ENCODE measurements at places on chromosomes 16 and 17. TPM values are rescaled to one million over a fixed set of nuclear protein-coding genes. Genes with fewer than 3 reads are reported as not detected.

Gene CHST6
- 0.09 TPM for total RNA-seq

Gene MYOCD
- total RNA-seq: not detected

Gene CHCT1
- not detected for total RNA-seq

Gene OR3A3
- total RNA-seq: not detected

Gene LGALS9B
- not detected for total RNA-seq

Gene STX1B
- total RNA-seq: 2.5 TPM

GRCh38 chr16:25033852-25034251, 18.7 kb upstream of the ARHGAP17 start:
- no peak for DNase-seq

GRCh38 chr17:38844261-38844757, 9.2 kb downstream of the RPL23 start:
- no peak for DNase-seq

DNA sequence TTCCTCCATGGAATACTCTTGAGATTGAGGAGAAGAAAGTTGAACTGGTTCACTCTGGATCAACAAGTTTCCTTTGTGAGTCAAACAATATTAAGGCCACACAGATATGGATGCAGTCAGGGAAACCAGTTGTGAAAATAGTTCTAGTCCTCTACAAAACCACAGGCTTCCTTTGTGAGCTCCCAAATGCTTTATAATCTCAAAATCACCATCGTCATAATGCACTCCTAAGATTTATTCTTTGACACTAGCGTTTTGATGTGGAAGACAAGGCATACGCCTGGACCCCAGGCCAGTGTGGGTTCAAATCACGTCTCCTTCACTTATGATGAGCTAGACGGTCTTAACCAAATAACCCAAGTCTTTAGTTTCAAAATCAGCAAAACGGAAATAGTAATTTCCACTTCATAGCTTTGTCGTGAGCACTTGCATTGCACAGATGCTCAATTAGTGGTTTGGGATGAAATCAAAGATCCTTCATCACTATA, 142.6 kb downstream of the STX8 start:
- no peak for DNase-seq

- DNase-seq: no peak
Measured at GRCh38 chr17:46720408-46720807, 98.1 kb downstream of the WNT3 start.

DNA sequence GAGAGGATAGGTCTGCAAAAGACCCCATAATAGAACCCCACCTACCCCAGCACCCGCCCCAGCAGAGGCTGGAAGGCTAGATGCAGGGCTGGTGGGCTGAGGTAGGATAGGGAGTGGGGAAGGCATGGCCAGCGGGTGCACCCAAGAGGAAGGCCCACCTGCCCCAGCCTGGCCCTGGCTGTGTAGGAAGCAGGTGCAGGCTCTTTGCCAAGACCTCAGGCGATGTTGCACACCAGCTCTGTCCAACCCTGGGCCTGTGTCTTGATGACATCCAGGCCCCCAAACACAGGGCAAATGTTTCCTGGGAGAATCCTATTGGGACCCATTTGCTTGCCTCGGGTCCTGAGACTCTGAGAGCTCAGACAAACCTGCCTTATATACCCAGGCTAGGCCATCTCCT, 12.2 kb downstream of the UNC119 start:
- DNase-seq: no peak

DNA sequence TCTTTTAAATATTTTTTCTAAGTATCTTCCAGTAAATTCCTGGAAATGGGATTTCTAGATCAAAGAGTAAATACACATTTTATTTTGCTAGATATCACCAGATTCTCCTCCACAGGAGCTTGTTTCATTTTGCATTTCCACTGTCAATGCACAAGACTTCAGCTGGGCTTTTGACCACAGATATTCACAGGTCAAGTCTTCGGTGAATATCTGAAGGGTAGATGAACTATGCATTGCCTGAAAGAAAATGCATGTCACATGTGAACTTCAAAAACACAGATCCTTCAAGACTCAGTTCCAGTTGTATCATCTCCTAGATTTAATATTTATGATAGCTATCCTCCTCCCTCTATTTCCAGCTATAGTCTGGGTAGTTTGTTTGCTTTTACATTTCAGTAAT, 963.6 kb upstream of the GOT2 start:
- no peak for DNase-seq

GRCh38 chr16:70157477-70158260, 15.9 kb upstream of the CLEC18C start:
- no peak for DNase-seq

- DNase-seq: no peak
Measured at GRCh38 chr16:87648236-87648635, 45.9 kb downstream of the JPH3 start.

- no peak for DNase-seq
Measured at GRCh38 chr17:81831957-81832607, 1.0 kb downstream of the MCRIP1 start.

DNA sequence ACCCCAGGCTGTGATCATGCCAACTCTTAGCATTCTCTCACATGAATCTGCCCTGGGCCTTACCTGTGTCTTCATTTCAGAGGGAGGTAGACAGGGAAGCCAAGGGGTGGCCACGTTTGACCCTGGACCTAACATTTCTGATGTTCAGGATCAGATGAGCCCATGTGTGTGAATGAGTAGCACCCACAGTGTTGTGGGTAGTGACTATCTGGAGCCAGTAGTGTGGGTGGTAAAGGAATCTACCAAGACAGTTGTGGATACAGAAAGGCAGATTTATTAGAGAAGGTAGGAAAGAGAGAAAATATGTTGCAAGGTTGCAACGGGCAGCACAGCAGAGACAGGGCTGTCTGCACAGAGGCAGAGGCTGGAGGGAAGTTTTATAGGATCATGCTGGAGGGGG, 60.5 kb downstream of the TK2 start:
- no peak for DNase-seq

DNA sequence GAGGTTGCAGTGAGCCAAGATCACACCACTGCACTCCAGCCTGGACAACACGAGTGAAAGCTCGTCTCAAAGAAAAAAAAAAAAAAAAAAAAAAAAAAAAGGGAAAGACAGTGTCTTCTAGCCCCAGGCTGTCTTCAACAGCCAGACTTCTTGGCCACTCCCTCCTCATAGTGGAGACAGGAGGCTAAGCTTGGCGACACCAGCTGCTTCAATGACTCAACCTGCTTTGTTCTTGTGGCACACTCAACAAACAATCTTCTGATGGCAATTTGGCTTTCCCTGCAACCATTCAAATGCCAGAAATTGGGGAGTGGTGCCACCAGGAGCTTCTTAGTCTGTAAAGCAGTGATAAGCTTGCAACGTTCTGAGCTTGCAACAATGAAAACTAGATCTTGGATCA, 290.4 kb upstream of the DYNLRB2 start:
- DNase-seq: no peak

- DNase-seq: peak; percentile 53
Measured at GRCh38 chr16:18804540-18804939, 3.2 kb upstream of the ARL6IP1 start.

DNA sequence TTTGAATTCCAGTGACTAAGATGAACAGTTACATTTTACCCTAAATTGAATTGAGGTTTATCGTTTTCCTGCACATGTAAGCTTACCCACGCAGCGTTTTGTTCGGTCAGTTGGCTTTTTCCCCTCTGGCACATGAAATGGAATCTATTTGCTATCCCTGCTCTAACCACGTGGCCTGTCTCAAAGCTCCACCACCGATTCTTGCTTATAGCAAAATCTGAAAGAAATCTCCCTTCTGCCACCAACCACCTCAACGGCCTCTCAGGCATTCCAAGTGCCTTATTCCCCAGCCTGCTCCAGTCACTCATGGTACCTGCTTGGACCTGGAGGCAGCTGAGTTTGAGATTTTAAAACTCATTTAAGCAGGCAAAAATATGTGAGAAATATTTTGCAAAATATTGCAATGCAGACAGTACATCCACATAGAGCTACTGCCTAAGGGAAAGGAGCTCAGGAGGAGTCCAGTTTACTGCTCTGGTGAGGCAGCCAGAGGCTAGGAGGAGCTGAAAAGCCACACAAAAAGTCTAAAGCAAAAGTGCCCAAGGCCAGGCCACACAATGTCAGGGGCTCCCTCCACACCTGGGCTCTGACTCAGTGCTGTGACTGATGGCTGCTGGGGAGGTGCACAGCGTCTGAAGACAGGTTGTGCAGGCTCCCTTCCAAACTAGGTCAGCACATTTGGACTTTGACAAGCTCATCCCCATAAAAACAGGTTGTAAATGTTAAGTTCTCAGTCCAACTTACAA, 26.4 kb downstream of the ARHGAP17 start:
- DNase-seq: peak; percentile 34

DNA sequence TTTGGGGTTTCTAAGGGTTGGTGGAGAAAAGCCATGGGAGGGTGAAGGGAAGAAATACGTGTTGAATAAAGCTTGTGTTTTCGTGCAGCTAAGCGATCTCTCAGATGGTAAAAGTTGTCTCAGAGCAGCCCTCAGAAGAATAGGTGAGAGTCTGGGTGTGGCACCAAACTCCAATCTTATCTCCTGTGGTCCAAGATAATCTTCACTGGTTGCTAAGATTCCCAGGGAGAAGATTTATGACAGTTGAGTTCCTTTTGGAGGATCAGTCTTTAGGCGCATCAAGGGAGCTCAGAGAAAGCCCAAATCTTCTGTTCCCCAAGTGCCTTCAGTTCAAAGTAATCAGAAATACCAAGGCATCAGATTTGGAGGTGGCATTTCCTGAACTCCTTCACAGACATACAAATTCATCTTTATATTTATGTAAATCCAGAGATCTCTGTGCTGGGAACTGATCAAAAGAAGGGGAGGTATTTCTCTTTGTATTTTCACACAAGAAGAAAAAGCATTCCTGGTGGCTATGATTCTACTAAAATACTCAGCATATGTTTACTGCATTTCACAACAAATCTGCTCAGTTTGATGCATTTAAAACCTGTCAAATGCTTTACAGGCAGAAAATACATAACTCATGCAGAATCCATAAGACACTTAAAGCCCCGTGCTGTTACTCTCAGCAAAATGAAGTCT, 102.9 kb downstream of the ABCC12 start:
- DNase-seq: no peak

- no peak for DNase-seq
Measured at GRCh38 chr16:30113711-30114333, 485 bp upstream of the GDPD3 start.

DNA sequence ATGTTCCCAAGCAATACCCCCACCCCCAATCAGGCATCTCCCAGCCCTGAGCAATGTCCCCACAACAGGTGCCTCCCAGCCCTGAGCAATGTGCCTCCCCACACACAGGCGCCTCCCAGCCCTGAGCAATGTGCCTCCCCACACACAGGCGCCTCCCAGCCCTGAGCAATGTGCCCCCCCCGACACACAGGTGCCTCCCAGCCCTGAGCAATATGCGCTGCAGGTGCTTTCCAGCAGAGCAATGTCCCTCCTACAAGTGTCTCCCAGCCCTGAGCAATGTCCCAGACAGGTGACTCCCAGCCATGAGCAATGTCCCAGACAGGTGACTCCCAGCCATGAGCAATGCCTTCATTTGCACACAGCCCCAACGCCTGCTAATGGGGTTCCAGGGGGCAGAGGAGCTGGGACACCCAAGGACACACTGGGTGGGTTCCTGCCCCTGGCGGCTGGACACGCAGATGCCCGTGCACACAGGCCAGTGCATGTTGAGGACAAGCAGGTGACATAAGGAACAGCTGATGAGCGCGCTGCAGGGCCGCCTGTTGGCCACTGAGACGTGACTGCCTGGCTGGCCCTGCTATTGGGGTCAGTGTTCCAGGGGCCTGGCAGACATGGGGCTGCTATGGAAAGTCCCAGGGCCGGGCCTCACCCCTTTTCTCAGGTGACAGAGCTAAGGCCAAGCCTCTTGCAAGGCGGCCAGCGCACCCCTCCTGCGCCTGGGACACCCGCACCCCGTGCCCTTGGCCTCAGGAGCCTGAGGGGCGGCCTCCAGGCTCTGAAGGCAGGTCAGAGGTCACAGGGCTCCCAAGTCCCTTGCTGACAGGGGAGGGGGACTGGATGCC, 26.9 kb upstream of the PABPN1L start:
- DNase-seq: no peak

Measured in K562 (cell line).